ENCODE measurements at places on chromosomes 12 and 14.

- no peak for DNase-seq
Measured at GRCh38 chr12:76180401-76181277, 96.2 kb upstream of the NAP1L1 start.

DNA sequence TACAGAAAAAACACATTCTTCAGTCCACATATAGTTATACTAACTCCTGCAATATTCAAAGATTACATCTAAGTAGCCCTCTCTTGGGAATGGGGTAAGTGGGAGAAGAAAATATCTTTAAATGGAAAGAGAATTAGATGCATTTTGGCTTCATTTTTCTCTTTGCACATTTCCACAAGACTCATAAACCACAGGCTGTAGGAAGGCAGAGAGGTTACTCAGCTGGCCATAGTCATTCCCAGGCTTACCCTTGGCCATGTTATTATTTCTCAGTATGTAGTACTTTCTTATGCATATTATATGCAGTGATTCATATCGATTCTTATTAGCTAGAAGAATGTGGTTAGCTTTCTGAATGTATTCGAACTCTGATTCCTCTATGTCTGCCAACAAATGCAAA is 92.2 kb downstream of the PTPRR start:
- DNase-seq, result no peak

GRCh38 chr14:92601757-92602417 is 88.3 kb downstream of the RIN3 start:
- DNase-seq, result no peak

- DNase-seq, result no peak
Measured at GRCh38 chr14:99514552-99515300, 33.5 kb downstream of the CCNK start.

- peak; percentile 97 for DNase-seq
Measured at GRCh38 chr12:77060136-77060882, 5.1 kb downstream of the E2F7 start.

- no peak for DNase-seq
Measured at GRCh38 chr12:54579258-54579657, 9.2 kb downstream of the PPP1R1A start.

- DNase-seq, result peak; percentile 41
Measured at GRCh38 chr12:124684971-124685688, 117.7 kb upstream of the NCOR2 start.

DNA sequence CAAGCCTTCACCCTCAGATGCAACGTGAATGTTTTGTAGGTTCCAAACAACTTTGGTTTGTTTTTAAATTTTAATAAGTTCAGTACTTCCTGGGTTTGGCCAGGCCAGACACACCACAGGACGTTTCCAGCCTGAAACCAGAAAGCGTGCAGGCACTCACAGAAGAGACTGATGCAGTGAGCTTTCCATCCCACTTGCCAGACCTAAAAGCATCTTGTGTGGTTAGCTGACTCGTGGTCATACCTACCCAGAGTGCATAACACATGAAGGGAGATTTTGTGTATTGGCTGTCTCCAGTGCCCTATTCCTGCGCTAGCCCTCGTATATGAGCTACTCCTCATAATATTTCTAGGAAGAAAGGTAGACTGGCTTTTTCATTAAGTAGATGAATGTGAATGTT is 297.3 kb upstream of the FAR2 start:
- DNase-seq, result no peak

DNA sequence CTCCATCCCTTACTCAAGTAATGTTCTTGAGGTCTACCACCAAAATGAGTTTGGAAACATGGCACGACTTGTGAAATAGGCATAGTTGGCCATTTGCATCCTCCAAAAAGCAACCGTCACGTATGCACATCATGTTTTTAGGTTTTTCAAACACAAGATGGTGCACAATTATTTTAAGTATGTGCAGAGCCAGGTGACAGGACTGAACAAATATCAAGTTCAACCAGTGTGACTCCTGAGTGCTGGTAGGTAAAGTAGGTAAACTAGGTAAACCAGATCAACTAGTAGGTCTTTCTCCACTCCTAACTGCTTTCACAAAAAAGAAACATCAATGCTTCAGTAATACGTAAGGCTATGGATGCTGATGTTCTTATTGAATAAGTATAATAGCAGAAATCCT is 39.1 kb downstream of the FGD6 start:
- no peak for DNase-seq

- no peak for DNase-seq
Measured at GRCh38 chr12:69430942-69431590, 39.1 kb upstream of the FRS2 start.

DNA sequence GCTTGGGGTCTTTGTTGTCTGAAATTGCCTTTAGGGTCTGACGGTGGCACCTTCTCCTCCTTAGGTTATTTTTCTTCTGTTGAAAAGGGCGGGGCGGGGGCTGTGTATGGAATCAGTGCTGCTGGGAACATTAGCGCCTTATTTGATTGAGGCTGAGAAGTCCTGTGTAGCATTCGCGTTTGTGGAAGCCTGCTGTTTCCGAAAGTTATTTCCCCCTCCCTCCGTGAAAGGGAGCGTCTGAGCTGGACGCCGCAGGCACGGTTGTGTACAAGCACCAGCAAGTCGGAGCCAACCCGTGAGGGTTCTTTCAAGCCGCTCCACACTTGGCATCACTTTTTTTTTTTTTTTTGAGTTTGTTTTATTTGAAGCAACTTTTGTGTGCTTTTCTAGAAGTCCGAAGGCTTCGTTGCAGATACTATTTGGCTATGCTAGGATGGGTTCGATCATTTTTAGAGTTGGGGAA is 1.1 kb downstream of the SYNE2 start:
- DNase-seq, result no peak

- DNase-seq, result no peak
Measured at GRCh38 chr14:36522347-36522971, 2.4 kb upstream of the NKX2-1 start.

GRCh38 chr12:117552971-117553370 is 191.5 kb upstream of the NOS1 start:
- no peak for DNase-seq

GRCh38 chr12:89456565-89456964 is 68.0 kb downstream of the GALNT4 start:
- no peak for DNase-seq

GRCh38 chr12:108571609-108572165 is 9.3 kb downstream of the ISCU start:
- no peak for DNase-seq

DNA sequence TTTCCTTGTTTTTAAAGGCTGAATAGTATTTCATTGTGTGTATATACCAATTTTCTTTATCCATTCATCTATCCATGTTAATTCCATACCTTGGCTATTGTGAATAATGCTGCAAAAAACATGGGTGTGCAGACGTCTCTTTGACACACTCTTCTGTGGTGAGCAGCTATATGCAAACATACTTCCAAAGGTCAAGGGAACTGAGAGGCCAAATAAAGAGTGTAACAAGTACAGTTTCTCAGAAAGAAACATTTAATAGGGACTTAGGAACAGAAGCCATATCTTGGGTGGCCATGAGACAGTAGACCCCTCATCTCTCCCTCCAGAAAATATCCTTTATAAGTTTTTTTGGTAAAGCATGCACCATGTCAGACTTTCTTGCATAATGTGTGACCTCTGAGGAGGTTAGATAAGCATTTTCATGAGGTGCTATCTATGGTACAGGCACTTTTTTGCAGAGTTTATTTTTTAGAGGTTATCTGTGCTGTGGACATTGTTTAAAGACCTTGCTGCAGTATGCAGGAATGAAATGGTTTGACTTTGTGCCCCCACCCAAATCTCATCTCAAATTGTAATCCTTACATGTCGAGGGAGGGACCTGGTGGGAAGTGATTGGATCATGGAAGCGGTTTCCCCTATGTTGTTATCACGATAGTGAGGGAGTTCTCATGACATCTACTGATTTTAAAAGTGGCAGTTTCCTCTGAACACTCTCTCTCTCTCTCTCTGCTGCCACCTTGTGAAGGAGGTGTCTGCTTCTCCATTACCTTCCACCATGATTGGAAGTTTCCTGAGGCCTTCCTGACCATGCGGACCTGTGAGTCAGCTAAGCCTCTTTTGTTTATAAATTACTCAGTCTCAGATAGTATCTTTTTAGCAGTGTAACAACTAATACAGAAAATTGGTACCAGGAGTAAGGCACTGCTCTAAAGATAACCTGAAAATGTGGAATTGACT is 1202.3 kb downstream of the GALC start:
- DNase-seq, result no peak

DNA sequence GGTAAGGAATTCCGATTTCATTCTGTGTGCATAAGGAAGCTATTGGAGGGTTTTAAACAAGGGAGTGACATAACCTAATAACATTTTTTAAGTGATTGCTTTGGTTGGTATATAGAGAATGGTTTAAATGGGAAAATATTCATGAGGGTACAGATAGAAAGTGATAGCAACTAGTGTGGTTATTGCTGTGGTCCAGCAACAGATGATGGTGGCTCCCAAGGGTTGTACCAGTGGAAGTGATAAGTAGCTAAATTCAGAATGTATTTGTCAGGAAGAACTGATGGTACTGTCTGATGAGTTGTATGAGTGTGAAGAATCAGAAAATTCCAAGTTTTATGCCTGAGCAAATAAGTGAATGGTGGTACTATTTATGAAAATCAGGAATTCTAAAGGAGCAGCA is 2.6 kb upstream of the CNOT2 start:
- peak; percentile 36 for DNase-seq

- no peak for DNase-seq
Measured at GRCh38 chr14:81751198-81751597, 217.5 kb upstream of the SEL1L start.

DNA sequence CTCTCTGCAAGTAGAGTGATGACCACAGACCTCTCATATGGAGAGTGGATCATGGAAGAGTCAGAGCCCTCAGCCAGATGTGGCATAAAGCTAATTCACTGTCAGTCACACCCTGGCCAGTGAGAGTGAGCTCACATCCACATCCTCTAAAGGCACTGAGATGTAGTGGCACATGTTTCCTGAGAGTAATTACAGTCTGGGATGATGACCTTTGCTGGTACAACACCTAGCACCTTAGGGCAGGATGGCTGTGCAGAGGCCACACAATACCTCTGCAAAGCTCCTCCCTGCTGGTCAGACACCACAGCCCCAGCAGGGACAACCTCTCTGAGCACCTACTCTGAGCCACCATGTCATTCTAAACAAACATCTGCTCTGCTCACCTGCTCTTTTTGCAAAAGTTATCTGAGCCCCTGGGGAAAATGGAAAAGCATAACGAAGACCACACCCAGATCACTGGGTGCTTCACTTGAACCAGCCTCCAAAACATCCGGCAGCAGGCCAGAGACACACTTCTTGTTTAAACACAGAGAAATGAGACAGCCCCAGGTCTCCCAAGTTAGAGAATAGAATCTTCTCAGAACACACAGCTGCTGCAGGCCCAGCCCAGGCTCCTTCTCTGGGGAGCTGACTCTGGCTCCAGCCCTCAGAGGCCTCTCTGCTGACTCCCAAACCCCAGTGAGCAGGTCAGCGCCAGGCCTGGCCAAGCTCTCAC is 30.3 kb downstream of the PITPNM2 start:
- DNase-seq, result no peak

DNA sequence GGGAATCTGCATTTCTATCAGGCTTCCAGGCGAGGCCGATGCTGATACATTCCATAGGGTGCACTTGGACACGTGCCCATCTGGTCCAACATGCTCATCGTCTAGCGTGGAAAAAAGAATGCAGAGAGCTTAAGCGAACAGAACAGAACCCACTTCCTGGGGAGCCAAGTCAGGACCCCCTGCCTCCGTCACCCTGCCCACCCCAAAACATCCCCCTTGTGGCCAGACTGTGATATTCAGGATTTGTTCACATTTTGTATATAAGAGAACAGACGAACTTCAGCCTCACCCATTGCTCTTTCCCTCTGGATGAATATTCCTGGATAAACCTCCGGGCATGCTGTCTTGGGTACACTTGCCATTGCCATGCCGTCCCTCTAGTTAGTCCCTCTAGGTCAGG is 4.3 kb upstream of the PIWIL1 start:
- no peak for DNase-seq

DNA sequence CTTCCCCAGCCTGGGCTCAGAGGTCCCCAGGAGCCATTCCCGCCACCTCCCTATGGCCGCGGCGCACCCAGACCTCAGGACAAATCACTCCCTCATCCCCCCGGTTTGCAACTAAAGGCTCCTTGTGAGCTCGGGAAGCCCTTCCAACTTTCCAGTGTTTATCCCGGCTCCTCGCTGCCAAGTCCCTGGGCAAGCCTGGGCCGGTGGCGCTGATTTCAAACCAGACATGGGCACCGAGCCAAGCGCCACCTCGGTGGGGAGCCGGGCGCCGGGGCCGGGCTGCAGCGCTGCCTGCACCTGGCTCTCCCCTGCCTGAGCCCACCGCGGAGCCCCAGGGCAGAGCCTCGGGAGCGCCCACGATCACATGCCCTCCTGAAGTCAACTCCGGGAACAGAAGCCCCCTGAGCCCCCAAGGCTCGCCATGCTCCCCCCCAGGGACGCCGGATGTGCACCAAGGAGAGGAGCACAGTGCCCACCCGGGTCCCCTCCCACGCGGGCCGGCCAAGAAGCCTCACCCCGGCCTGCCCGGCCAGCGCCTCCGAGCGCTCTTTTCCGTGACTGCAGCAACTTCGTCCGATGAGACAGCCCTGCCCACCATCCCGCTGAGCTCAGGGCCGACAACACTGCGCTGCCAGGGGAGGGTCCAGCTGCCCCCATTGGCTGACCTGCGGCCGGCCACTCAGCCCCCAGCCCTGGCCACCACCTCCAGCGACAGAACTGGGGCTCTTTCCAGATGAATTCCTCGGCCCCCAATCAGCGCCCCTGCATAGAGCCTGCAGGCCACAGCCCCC is 50.0 kb downstream of the NCOR2 start:
- DNase-seq, result no peak

GRCh38 chr12:13777374-13777773 is 204.0 kb downstream of the GRIN2B start:
- no peak for DNase-seq

Data from MV-4-11 (cell line).